ENCODE measurements at places on chromosomes 6 and 20. TPM values are rescaled to one million over a fixed set of nuclear protein-coding genes. Genes with fewer than 3 reads are reported as not detected.

MOG gene
- total RNA-seq: not detected

EPPIN gene
- not detected for total RNA-seq

RNF39 gene
- not detected for total RNA-seq

OR2H2 gene
- total RNA-seq: not detected

ECHDC1 gene
- total RNA-seq: 53.8 TPM

CDH4 gene
- 22.3 TPM for total RNA-seq

TCP11 gene
- 0.31 TPM for total RNA-seq

ZNF334 gene
- 13.6 TPM for total RNA-seq

LHFPL5 gene
- 1.1 TPM for total RNA-seq

WFDC10B gene
- total RNA-seq: not detected

SUMO4 gene
- total RNA-seq: 7.3 TPM

TMEM244 gene
- 1.4 TPM for total RNA-seq

OPRM1 gene
- 1.7 TPM for total RNA-seq

IL17A gene
- not detected for total RNA-seq

PTK7 gene
- total RNA-seq: 26.0 TPM
